Fibroblast of the aortic adventitia (primary cell): ENCODE measurements at places on chromosomes 1 and 21.

DNA sequence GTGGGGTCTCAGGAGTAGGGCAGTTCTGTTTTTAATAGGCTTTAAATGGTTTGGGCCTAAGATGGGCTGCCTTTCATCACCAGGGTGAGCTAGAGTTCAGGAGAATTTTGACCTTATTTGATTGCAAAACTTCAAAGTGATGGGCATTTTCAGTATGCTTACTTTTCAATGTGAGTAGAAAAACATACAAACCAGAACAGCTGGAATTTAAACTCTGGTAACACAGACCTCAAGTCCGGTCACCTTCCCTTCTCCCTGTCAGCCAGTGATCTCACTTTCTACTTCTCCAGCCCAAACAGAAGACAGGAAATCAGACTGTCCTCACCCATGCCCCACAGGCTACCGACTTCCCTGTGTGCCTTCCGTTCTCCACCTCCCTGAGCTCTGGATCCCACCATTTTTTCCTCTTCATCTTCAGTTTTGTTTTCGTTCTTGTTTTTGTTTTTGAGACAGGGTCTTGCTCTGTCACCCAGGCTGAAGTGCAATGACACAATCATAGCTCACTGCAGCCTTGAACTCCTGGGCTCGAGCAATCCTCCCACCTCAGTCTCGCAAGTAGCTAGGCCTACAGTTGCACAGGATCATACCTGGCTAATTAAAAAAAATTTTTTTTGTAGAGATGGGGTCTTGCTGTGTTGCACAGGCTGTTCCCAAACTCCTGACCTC is 374.0 kb downstream of the CAMTA1 start:
- no peak for DNase-seq

GRCh38 chr1:182755632-182756031 is 33.9 kb upstream of the NPL start:
- no peak for DNase-seq

DNA sequence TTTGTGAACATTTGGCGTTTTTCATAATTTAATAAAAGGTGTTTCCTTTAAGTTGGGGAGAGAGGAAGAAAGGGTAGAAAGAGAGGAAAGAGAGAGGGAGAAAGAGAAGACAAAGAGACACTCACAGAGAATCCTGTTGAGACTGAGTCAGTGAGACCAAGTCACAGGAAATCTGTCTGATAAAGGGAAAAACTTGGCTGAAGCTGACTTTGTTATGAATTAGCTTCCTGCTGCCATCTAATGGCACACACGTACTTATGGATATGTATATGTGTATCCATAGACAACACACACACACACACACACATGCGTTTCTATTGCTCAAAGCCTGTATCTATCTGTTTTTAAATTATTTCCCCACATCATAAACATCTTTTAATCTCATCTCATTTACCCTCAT is 42.5 kb upstream of the DISC1 start:
- DNase-seq, result peak; percentile 84

GRCh38 chr1:160718210-160718609 is 6.6 kb upstream of the CD48 start:
- no peak for DNase-seq

DNA sequence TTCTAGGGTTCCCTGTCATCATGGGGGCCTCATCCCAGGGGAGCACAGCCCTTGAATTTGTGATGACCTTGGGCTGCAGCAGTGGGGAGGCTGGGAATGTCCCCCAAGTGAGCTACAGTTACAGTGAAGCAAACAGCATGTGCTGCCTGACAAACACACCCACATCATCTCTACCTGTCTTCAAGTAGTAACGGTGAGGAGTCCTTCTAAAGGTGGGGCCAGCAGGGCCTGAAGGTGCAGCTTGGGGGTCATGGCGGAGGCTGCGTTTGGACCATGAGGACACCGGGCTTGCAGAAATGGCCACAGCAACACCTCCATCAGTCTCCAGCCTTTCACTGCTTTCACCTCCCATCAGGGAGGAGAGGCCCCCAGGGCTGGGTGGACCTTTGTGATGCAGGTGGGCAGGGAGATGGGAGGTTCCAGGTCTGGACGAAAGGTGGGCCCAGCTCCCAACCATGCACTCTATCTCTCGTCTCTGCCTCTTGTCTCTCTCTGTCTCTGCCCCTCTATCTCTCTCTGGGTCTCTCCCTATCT is 55.7 kb downstream of the WNT9A start:
- no peak for DNase-seq

- DNase-seq, result no peak
Measured at GRCh38 chr1:244863491-244864252, 671 bp downstream of the HNRNPU start.
